ENCODE measurements at places on chromosomes 7 and 10.
A peak's percentile ranks its signal among the peaks of the same experiment; 100 is the strongest.

- DNase-seq: no peak
These were observed 305.8 kb upstream of the NEBL start for GRCh38 chr10:21202776-21203462.

GRCh38 chr7:123637203-123637602, 18.5 kb upstream of the LMOD2 start:
- no peak for DNase-seq

- DNase-seq: no peak
These were observed 47.2 kb upstream of the PPP2R2D start for GRCh38 chr10:131853610-131853964.

GRCh38 chr7:155930061-155930460, 117.8 kb upstream of the SHH start:
- DNase-seq: no peak

GRCh38 chr10:3911241-3911640, 126.2 kb upstream of the KLF6 start:
- no peak for DNase-seq

DNA sequence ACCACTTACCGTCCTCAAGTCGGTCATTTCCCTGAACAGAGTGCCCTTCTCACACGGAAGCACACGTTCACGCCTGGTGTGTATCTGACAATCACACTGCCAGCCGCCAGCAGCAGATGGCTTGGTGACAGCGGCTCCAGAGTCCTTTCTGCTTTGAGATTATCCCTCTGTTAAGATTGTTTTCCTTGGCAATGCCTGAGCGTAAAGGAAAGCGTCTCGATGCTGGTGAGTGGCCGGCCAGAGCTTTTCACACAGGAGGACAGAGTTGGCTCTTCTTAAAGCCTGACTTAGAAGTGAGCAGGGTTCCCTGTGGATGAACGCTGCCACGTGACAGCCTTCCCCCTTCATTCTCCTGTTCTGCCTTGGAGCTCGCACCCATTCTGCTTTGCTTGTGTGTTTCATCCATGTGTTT, 22.1 kb upstream of the PRKAR1B start:
- no peak for DNase-seq

- DNase-seq: no peak
These were observed 44.0 kb upstream of the COL13A1 start for GRCh38 chr10:69757553-69758309.

GRCh38 chr10:67695555-67695954, 440 bp downstream of the CTNNA3 start:
- DNase-seq: no peak

DNA sequence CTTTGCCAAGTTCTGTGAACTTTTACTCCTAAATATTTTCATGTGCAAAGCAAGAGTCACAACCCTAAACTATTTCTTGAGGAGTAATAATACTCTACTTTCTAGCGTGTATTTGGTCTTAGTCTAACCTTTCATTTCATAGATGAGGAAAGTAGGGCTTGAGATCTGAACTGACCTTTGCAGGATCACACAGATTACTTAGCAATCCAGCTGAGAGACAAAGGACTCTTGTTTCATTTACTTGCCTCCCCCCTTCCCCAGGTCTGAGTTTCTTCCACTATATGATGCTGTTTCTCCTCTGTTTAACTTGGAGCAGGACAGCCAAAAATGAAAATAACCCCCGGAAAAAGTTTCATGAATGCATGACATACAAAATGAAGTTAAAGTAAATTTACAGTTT, 75.3 kb upstream of the PTN start:
- DNase-seq: no peak

DNA sequence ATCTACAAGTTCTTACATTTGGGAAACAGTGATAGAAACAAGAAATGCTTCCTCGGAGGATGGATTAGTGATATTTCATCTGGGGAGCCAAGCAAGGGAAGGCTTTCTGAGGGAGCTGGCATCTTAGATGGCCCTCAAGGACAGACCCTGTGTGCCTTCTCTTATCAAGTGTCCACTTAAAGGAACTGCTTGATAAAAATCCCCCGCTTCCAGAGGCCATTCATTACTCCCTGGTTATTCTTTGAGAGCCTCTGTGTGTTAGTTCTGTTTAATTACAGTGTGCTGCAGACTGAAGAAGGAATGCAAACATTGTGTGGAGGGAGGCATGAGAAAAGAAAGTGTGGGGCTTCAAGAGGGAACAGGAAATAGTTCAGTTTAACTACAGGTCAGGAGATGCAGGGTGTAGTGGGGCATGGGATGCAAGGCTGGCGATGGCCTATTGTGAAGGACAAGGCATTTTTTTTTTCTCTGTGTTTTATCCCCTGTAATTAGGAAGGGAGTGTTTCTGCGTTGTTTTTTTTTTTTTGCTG, 145.4 kb downstream of the SNX10 start:
- no peak for DNase-seq

DNA sequence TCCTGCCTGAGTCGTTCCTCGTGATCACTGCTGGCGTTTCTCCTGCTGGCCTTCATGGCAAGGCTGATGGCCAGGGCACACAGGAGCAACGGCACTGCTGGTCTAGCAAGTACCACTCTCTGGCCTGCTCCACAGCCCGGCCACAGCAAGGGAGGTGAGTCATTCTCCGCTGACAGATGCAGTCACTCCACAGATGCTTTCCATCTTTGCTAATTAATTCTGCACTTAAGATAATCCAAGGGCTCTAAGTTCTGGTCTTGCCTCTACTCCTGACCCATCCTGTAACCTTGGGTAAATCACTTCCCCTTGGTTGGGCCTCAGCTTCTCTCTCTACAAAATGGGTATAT, 244.4 kb downstream of the RPS24 start:
- no peak for DNase-seq

DNA sequence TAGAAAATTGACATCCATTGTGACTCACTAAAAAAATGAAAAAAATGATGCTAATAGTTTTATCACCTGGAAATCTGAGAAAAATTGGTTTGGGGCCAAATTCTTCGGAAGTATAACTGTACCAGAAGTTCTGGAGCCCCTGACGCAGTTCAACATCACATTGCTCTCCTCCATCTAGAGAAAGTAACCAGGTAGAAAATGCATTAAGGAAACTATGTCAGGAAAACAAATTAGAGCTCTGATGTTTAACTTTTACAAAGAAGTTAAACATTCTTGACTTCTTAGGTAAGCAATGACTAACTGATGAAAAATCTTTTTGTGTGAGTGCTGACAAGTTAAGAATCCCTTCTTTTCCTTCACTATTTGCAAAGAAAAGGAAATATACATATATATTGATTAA, 61.1 kb upstream of the TMEM196 start:
- DNase-seq: no peak

- no peak for DNase-seq
These were observed 54.2 kb upstream of the EBF3 start for GRCh38 chr10:130018265-130018664.

DNA sequence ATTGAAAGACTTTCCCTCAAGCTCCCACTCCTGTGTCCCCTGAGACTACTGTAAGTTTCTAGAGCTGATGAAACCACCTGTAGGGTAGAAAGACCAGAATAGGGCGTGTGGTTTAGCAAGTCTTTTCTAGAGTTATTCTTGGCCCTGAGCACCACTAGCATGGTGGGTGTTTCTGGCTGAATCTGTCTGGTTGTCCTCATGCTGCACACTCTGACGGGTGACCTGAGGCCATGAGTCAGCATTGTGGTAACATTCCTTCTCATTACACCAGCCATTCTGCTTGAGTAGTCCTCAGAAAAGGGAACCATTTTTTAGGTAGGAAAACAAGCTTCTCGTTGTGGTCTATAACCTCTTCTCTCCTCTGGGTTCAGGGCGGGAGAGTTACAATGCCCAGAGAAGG, 250.3 kb downstream of the SNX13 start:
- DNase-seq: no peak

- DNase-seq: no peak
These were observed 16.7 kb downstream of the AGFG2 start for GRCh38 chr7:100555701-100556100.

DNA sequence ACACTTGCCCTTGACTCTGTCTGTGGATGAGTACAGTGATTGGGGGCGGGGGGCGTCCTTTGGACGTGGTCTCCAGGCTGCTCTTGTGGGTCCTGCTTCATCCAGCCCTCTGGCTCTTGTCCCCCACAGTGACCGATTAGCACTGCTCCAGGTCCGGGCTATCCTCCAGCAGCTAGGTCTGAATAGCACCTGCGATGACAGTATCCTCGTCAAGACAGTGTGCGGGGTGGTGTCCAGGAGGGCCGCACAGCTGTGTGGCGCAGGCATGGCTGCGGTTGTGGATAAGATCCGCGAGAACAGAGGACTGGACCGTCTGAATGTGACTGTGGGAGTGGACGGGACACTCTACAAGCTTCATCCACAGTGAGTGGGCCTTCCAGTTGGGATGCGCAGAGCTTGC, 18.3 kb downstream of the TACR2 start:
- no peak for DNase-seq

GRCh38 chr7:143436325-143436946, 6.8 kb upstream of the TAS2R60 start:
- DNase-seq: no peak

DNA sequence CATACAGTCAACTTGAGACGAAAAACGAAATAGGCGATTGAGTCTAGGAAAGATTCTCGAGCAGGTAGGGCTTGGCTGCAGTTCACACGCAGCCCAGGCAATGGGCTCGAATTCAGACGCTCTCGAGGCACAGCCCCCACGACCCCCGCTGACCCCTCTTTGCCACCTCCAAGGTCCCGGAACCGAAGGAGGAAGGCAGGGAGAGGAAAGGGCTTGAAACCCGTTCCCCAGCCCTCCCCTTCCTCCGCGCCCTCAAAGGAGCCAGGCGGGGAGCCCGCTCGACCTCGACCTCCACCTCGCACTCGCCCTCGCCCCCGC, 441 bp downstream of the CCDC186 start:
- no peak for DNase-seq

- DNase-seq: no peak
These were observed 268.7 kb downstream of the CELF2 start for GRCh38 chr10:11286261-11286852.

- no peak for DNase-seq
These were observed at the start of gene IRF5 for GRCh38 chr7:128937647-128938543. Gene IRF5, plus strand, starts transcription at chr7:128937927. Its CDS starts 4,155 bp downstream, at chr7:128942082.

GRCh38 chr10:2791774-2792443, 275.4 kb upstream of the PFKP start:
- DNase-seq: peak; percentile 3
